Central memory CD4-positive, alpha-beta T cell (primary cell): ENCODE measurements at places on chromosomes 7 and 10.

DNA sequence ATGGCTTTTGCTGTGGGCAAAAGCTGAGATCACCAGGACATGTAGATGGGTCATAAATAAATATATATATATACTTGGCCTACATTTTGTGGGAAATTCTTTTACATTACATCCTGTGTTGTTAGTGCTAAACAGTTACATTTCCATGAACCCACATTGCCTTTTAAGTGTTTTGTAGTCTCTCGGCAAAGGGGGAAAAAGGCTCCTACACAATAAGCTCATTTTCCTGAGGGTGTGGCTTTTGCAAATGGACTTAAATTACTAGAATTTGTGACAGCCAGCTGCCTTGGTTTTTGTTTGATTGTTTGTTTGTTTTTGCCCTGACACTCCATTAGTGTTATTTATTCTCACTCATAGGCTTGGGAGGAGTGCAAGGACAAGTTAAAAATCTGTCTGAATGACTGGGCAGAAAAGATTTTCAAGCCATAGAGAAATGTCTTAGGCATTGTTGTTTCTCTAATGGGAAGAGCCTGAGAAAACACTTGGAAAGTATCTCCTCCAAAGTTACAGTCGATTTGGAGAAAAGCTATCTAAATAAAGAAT is 128.8 kb downstream of the DGKB start:
- DNase-seq, result no peak

DNA sequence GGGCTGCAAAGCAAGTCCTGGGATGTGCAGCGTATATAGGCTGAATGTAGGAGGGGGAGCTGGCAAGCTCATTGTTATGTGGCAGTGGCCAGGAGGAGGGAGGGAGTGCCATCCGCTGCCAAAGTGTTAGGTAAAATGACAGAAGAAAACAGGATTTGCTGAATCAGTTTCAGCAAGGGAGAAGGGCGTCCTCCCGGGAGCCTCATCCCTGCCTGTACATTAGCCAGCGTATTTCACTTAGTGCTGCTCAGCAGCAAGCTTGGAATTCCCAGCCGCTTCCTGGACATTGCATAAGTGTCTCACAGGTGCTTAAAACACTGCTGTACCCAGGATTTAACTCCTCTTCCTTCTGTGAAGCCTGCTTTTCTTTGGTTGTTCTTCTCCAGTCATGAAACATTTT is 2.5 kb downstream of the NIPSNAP2 start:
- DNase-seq, result no peak

- DNase-seq, result no peak
Measured at GRCh38 chr7:127857464-127857841, 173.8 kb downstream of the LRRC4 start.

- no peak for DNase-seq
Measured at GRCh38 chr7:50306494-50307367, 2.2 kb downstream of the IKZF1 start.

GRCh38 chr7:75969182-75969581 is 25.2 kb downstream of the TMEM120A start:
- no peak for DNase-seq

DNA sequence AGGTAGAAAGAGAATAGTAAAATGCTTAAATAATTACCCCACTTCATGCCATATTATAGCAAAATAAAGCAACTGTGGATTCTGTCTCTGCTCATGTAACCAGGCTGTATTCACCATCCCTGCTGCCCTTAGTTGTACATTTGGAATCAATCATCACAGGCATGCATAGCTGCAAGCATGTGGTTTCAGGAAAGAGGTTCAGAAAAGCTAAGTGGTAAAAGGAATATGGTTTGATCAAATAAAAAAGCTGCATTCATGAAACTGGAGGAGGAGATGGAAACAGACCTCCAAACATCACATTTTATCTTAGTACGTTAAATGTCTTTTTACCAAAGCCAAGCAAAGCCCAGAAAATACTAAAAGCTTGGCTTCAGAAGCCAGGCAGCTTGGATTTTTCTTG is 81.3 kb downstream of the ADAM22 start:
- no peak for DNase-seq

GRCh38 chr10:47309408-47310089 is 9.6 kb downstream of the GDF10 start:
- no peak for DNase-seq

DNA sequence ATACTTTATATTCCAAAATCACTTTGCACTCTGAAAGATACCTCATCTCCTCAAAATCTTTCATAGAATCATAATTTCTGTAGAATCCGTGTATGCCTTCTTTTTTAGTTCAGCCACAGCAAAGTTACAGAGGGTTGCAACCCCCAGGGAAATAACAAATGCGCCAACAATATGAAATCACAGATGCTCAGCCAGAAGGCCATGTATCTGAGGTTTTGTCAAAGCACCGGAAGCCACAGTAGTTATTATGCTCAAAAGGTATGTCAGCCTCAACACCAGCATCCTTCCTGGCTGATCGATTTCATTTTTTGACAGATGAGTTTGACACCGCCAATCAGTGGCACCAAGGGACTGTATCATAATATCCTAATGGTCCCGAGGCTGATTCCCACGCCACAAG is 204.1 kb downstream of the KCNMA1 start:
- no peak for DNase-seq

DNA sequence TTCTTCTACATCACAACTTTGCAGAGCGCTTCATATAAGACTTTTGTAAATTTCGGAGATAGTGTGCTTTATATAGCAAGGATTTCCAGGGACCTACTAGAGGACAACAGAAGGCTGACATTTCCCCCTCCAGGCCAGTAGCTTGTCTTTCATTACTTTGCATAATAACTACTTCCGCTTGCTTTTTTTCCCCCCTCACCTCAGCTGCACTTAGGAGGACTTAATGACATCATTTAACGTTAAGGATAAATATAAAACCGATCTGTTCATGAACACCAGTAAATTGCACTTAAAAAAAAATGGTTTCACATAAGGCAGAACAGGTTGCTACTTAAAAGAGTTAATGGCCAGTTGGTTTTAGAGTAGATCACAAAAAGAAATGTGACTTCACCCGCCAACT is 172.3 kb downstream of the AUTS2 start:
- no peak for DNase-seq

DNA sequence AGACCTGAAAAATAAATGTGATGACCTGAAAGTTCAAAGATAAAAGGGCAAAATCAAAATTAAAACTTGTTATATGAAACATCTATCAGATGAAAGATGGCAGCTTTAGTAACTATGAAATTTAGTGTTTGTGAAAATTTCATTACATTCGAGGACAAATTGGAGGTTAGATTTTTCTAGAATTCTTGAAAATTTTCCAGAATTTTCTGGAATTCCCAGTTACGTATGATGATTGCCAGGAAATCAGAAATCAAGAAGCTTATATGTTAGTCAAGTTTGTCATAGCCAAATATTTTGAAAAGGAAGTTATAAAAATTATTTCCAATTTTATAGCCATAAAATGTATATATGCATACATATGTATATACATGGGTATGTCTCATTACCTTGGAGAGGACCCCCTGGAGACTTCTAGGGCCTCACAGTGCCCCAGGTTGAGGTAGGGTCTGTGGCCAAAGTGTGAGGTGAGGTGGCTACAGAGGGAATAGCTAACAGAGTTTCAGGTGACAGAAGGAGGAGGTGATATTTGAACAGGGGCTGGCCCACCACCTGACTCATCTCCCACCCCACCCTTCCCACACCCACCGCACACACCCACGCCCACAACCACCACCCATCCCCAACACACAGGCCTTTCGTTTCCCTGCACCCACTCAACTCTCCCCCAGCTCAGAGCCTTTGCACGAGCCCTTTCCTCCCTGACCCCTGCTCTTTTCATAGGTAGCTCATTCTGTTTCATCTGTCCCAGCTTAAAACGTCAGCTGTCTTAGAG is 21.5 kb downstream of the C10orf105 start:
- peak; percentile 10 for DNase-seq

- DNase-seq, result no peak
Measured at GRCh38 chr10:32314588-32314987, 32.4 kb downstream of the EPC1 start.

DNA sequence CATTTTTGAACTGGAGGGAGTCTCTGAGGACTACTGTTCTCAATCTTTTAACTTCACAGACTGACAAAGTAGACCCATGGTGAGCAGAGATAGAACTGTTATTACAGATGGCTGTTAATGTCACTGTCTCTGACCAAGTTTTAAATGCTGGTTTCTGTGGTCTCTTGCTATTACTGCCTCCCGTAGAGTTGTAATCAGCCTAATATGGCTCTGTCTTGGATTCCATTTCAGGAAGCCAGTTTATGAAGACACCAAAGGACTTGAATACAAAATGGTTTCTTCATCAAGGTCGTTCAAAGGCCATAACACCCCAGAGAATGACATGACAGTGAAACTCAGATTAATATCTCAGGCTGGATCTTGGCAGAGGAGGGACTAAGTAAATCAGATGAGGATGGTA is 3.9 kb downstream of the SFRP4 start:
- no peak for DNase-seq

DNA sequence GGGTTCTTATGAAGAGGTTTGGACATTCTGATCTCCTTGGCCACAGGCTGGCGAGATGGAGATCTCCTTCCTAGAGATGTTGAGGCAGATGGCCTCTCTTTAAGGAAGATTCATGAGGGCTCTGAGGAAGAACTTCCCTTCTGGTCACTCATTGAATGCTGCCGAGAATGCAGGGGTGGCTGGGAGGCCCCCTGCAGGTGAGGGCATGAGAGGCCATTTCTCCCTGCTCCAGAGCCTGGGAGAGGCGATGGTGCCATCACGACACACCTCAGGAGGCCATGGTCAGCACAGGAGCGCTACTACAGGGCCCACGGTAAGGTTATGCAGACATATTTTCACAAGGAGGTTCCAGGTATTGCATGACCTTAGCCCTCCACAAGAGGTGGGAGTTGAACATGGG is 40.2 kb downstream of the CXCL12 start:
- DNase-seq, result no peak

DNA sequence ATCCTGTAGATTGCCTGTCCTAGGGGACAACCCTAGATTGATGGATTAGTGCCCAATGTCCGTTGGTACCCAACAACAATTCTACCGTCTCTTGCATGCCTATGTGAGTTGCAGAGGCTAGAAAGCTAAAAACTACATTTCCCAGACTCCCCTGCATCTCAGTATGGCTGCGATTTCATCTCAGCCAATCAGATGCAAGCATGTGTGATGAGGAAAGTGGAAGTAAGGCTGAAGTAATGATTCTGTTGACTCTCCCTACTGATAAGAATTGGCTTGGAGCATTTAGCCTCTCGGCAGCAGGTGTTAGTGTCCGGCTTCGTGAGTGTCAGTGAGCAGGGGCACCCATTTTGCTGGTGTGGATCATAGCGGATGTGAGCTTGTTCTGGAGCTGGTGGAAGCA is 171.9 kb downstream of the FGFR2 start:
- DNase-seq, result no peak

- DNase-seq, result no peak
Measured at GRCh38 chr7:70568674-70569334, 563.1 kb upstream of the GALNT17 start.

GRCh38 chr10:121608469-121609190 is 10.4 kb upstream of the FGFR2 start:
- no peak for DNase-seq

- DNase-seq, result no peak
Measured at GRCh38 chr7:98730326-98730725, 113.2 kb downstream of the NPTX2 start.

DNA sequence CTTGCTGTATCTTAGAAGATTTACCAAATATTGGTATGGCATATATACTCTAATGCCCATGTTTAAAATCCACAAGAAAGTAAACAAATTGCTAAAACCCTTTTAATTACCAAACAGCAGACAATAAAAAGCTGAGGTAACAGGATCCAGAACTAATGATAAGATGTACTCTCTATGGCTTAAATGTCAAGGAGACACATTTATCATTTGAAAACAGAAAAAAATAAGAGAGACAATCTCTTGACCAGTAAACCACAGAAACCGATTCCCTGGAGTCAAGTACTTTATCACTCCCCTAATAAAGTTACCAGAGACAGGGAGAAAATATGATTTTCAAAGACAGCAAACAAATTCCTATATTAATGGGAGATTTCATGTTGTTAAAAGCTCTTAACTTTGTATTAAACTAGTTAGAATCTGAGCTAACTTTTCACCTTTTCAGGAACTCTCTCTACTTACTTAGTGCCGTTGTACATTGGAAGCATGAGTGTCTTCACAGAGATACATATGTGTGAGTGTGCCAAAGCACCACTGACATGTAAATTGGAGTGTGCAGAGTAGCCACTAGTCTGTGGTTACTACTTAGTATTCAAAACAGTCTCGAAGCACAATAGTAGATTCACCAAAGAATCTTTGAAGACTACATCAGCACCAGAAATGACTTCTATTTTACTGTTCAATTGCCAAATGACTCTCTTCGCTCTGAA is 44.2 kb downstream of the TSPAN12 start:
- DNase-seq, result no peak

GRCh38 chr10:31018962-31019361 is 12.7 kb downstream of the ZNF438 start:
- no peak for DNase-seq

- DNase-seq, result no peak
Measured at GRCh38 chr10:117736655-117737054, 194.1 kb downstream of the EMX2 start.

DNA sequence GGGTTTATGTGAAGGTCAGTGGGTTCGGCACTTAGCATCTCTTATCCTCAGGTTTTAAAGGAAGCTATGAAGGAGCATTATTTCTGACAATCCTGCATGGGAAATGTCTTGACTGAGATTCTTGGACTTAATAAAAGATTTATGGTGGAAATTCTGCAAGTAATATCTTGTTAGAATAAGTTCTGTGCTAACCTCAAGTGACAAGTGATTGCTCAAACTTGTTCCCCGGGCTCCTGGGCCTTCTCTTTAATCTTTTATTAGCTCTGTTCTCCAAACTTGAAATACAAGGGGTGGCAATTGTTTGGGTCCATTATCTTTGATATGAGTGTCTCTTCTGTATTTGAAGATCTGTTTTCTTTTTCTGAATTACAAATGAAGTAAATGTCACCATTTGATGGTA is 140.6 kb upstream of the CTBP2 start:
- no peak for DNase-seq

- peak; percentile 32 for DNase-seq
Measured at GRCh38 chr10:132571650-132572544, 34.3 kb downstream of the INPP5A start.

DNA sequence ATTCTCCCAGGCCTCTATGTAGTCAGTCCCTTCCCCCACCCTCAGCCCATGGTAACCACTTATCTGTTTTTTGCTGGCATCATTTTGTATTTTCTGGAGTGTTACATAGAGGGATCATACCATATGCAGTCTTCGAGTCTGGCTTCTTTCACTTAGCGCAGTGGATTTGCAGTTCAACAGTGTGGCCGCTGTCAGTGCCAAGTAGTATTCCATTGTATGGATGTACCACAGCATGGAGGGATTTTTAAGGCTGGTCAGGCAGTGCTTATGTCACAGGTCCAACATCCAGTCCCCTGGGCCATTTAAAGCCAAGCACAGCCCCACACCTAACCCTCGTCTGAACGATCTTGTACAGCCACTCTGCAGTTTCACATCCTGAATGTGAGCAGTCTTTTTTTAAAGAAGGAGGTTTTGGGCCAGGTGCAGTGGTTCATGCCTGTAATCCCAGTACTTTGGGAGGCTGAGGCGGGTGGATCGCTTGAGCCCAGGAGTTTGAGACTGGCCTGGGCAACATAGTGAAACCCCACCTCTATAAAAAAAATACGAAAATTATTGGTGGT is 121.8 kb downstream of the CUX1 start:
- no peak for DNase-seq

GRCh38 chr10:48464121-48464870 is 140.6 kb downstream of the ARHGAP22 start:
- DNase-seq, result no peak

GRCh38 chr7:128215281-128215680 is 25.8 kb upstream of the LEP start:
- no peak for DNase-seq

GRCh38 chr10:70551971-70552422 is 50.5 kb downstream of the PRF1 start:
- DNase-seq, result no peak
